ENCODE measurements at places on chromosomes 1 and 21.

DNA sequence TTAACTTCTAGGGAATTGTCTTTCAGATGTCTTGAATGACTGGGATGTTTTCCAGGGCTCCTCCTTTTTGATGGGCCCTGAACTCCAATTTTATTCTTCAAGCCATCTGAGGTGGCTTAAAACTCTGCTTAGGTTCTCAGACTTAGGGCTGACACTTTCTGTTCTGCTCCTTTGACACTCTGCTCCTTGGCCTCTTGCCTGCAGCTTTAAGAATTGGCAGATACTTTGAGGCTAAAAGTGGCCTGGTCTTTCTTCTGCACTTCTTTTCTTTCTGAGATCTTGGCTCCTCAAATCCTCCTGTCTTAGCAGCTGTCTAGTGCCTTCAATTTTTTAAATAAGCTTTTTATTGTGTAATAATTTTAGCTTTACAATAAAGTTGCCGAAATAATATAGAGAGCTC lies 294.6 kb downstream of the RPS6KC1 start:
- DNase-seq: no peak

- DNase-seq: no peak
These were observed 107.4 kb downstream of the LEPR start for GRCh38 chr1:65527707-65528503.

DNA sequence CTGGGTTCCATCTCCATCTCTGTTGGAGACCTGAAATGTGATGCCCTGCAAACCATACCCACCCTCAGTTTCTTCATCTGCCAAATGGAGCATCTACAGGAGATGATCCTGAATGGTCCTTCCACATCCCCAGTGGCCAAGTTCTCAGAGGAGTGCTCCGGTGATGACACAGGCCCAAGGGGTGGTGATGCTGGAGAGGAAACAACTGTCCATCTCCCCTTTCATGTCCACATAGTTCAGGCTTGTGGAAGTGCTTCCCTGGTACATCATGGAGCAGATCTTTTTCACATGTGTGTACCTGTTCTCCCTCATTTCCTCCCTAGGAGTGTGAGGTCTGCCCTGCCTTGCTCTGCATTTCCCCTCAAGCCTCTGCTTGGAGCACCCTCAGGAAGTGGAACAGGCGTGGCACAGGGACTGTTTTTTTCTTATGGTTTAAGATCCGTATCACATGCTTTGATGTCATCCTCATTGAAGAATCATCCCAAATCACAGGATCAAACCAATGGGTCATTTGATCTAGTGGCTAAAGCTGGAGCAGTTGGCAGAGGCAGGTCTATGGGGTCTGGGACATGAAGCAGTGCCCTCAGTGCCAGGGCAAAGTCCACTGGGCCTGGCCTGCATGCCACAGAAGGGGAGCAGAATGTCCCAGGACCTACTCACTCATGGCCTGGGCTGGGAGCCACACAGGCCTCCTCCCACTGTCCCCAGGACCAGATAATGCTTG lies 8.2 kb upstream of the TRIM63 start:
- no peak for DNase-seq

- no peak for DNase-seq
These were observed 179.3 kb downstream of the TNR start for GRCh38 chr1:175564119-175564518.

DNA sequence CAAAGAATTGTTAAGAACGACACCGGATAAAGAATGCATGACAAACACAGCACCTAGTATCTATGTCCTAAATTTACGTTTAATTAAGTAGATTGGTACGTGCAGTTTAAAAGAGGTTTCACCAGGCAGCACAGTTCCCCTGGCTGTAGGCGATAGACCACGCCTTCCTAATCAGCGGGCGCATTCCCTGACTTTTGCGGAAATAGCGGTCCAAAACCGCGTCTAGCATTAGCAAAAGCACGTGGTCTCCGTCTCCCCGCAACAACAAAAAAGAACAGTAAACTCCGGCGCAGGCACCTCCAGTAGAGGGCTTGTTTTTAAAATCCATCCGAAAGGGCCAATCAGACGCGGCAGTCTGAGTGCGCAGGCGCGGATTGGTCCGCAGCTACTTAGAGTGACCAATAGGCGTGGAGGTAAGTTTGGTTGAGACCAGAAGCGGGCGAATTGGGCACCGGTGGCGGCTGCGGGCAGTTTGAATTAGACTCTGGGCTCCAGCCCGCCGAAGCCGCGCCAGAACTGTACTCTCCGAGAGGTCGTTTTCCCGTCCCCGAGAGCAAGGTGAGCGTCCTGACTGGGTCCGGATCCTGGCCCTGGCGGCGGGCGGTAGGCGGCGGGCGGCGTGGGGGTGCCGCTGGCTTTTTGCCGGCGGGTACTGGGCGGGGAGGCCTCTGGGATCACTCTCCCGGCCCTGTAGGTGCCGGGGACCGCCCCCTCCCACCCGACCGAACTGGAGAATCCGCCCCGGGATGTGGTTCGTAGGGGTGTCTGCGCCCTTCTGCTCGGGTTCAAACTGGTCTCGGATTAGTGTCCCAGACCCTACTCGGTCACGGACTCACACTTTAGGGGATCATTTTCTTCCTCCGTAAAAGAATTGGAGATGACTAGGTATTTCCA lies at the start of gene CENPF:
Gene CENPF, plus strand, starts transcription at position 432 of the 894 bp plus-strand sequence. CDS start 10,560 bp downstream, outside the sequence.
- peak; percentile 94 for DNase-seq

DNA sequence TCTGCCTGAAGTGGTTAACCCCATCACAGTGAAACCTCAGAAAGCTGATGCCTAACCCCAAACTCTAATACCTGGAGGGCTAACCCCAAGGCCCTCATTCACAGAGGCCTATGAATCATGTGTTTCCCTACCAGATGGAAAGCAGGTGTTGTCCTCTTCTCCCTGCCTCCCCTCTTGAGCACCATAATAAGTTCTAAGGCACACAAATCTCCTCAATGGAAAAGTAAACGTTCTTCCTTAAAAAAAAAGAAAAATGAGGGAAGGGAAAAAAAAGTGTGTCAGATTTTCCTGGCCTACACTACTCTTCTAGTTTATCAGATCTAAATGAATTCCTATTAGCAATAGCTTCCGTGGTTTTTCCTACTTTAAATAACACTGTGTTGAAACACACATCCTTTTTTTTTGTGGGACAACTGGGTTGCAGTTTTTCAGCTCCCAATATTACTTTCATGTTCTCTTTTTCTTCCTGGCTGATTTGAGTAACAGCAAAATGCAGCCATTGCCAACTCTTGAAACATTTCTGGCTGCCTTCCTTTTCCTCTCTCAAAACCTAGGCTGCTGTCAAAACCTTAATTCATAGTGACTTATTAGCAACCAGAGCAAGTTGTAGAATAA lies 43.2 kb downstream of the SLC44A3 start:
- no peak for DNase-seq

DNA sequence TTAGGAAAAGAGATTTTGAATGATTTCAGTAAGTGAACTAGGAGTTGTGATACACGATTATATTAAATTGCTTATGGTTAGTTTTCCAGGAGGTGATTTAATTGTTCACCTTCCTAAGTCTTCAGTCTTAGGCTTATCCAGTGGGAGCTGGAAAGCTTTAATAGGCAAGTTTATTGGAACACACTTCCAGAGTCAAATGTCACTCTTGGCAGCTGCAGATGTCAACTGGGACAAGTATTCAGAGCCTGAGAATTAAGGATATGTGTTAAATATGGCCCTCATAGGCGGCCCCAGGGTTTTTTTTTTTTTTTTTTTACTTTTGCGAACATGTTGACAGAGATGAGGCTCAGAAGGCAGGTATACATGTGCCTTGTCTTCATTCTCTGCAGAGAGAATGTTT lies 29.2 kb downstream of the UCK2 start:
- no peak for DNase-seq

DNA sequence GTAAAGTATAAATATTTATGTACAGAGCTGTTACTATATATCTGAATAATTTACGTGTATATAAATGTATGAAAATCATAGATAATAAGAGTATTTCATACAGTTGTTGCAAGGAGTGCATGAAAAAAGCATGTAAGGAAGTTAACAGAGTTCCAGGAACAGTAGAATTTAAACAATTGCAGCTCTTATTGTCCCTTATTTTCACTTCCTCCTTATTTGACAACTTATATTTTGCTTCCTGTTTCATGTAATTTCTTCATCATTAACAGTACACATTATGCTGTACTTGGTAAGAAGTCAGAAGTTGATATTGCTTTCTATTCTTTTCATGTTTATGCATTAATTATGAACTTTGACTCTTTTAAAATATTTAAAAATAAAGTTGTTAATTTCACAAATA lies 681.5 kb downstream of the LRRIQ3 start:
- DNase-seq: no peak

DNA sequence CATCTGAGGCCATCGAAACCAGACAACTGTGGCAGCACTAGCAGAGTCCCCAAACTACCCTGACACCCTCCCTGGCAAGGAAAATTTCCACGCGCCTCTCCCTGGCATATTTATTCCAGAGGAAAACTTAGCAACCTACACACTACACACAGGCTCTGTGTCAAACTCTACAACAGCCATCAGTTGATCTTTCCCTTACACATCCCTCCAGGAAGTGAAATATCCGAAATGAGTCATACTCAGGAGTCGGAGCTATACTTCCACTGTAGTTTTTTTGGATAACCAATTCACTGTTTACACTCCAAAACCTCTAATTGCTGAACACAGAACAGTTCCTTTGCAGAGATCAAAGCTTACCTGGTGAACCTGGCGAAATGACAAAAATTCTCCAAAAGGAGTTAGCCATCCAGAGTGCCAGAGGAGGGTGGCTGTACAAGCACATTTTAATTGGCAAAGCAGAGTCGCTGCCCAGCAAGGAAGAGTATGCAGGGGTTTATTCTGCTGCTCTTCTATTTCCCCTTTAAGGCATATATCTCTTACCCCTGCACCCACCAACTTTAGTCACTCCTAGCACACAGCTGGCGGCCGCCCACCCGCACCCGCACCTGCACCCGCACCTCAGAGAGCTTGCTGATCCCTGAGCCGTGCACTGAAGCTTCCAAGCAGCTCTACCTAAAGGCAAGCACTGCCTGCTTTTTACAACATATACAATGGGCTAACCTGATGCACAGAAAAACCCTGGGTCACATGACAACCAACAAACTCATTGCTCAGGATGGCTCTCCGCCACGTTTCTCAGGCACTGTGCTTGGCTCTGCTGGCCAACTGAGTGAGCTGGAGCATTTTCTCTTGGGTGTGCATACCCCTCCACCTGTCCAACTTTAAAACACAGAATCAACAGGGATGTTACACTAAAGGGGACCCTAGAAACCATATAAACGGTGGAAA lies 54.9 kb downstream of the CAPZB start:
- no peak for DNase-seq

DNA sequence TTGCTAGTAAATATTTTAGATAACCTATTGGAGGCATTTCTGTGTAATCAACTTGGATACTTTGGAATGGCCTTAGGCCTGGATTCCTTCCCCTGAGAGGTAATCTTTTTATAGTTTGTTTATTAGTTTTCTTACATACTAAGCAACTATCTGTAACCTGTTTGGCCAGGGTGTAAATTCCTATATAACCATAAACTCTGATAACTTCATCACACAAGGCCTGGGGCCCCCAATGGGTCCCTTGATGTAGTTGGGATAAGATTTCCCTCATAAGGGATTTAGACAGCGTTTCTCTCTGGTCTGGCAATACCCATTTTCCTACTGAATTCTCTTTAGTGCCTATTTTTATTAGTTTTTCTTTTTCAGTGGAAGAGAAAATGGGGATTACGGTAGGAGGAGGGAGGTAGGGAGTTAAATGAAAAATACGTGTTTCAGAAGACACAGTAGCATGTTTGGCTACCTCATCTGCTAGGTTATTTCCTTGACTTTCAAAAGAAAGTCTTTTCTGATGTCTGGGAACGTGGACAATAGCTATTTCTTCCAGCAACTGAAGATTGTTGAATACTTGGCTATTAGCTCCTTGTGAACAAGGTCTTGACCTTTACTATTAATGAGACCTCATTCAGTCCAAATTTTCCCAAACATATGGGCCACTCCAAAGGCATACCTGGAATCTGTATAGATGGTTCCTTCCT lies 7.4 kb upstream of the AADACL3 start:
- DNase-seq: no peak

- DNase-seq: no peak
These were observed 36.5 kb upstream of the CD5L start for GRCh38 chr1:157878059-157878458.

DNA sequence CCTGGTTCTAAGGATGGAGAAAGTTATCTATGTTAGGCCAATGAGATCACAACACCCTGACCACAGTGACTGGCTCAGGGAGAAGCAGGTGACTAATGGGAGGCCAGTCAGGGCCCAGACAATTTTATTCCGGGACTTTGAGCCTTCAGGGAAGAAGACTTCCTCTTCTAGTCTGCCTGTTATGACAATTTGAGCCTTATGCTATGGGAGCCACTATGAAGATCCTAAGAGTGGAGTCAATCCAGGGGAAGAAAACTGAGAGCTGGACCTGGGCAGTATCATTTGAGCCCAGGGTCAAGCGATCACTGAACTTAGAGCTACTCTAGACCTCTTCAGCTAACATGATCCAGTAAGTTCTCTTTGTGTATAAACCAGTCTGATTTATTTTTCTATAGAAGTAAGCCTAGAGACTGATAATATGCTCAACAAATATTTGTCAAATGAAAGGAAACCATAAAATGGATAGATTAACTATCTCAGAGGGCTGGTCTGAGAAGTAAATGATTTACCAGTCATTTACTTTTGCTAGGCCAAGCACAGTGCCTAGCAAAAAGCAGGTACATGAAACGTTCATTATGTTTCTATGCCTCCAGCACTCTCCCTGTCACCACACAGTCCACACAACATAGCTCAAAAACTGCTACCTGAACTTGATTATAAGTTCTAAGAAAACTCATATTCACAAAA lies 4.2 kb upstream of the C1orf141 start:
- DNase-seq: no peak

- DNase-seq: no peak
These were observed 24.7 kb upstream of the ARTN start for GRCh38 chr1:43908858-43909257.

- DNase-seq: peak; percentile 24
These were observed 431 bp downstream of the ARPC5 start for GRCh38 chr1:183635099-183635605.
